ENCODE measurements at places on chromosomes 2 and 18.

- no peak for DNase-seq
Observed at GRCh38 chr2:128666596-128666995, 347.9 kb upstream of the HS6ST1 start.

DNA sequence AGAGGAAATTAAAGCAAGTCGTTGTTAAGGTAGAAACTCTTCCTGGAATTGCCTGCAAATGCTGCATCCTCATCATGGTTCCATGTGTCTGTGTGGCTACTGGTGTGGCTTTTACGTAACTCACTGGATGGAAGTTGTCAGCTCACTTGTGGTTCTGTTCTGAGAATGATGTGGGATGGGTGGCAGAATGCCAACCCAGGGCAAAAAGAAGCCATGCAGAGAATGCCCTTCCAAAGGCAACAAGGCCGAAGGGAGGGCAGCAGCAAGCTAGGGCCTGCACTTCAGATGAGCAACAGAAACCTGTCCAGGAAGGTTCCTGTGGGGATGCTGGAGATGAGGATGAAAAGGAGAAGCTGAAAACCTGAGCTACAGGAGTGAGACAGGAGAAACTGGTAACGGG lies 10.4 kb upstream of the NAPG start:
- peak; percentile 8 for DNase-seq

- DNase-seq: no peak
Observed at GRCh38 chr2:183089192-183089851, 10.8 kb downstream of the DUSP19 start.

- DNase-seq: peak; percentile 78
Observed at GRCh38 chr2:165016772-165017411, 61.6 kb upstream of the SLC38A11 start.

DNA sequence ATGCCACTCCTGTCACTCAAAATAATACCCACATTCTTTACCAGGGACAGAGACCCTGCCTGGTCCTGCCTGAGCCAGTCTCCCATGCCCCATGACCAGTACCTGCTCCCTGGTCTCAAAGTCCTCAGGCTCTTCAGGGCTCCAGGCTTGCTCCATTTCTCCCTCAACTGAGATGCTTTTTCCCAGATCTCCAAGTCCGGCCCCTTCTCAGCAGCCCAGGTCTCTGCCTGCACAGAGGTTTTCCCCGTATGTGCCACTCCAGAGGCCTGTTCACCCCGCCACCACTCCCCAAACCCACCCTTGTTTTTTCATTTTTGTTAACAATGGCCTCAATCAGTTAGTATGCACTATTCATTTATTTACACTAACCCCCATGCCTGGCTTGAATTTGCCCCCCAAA lies 499.5 kb upstream of the MYT1L start:
- DNase-seq: no peak

GRCh38 chr2:893311-893710 lies 57.3 kb upstream of the SNTG2 start:
- DNase-seq: peak; percentile 25

DNA sequence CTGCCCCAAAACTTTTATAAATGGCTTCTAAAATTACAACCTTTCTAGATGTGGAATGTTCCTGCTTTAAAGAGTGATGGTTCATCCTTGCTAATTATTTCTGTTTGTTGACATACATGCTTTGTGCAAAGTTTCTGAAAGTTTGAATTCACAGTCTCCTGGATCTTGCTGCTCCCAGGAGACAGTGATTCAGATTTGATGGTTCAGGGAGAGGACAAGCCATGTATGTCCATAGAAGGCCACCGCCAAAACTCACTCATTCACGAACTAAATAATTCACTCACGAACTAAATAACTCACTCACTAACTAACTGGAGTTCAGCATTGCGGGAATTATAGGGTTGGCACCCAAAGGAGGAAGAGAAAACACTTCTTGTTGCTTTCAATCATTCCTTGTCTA lies 416.5 kb upstream of the ZEB2 start:
- peak; percentile 67 for DNase-seq

DNA sequence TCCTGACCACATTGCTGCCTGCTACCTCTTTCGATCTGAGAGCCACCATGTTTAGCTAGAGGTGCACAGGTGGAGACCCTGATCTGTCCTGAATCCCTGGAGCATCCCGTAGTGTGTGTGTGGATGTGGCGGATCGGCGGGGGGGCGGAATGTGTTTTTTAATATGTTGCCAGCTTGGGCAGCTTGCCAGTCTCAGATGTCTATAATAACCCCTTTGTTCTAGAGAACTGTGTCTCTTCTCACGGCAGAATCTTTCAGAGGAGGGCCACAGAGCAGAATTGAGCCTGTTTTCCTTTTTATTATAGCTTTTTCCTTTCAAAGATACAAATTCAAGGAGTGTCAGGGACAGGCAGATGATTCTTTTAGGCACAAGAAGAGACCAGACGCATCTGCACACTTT lies 934.1 kb upstream of the KLHL29 start:
- DNase-seq: no peak

DNA sequence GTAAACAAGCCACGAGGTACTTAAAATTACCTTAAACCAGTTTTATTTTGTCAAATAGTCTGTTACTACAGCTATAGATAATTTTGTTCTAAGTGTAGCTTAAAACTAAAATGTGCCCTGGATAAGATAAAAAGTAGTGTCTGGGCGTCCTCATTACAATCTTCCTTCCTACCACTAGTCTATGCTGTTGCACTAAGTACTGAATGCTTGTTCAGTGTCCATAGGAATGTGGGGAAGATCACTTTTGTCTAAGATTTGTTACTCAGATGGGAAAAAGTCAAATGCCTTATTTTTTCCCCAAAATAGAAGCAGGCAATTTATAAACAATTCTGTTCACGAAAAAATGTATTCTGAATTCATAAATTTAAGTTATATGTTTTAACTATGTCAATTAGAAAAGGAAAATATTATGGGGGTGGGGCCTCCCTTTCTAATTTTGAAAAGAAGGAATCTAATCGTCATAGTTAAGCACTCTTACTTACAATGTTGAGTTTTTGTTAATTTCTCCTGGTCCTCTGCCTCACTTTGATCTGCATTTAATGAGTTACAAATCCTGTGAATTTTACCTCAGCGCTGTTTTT lies 140.4 kb upstream of the VRK2 start:
- peak; percentile 68 for DNase-seq

- DNase-seq: peak; percentile 30
Observed at GRCh38 chr2:179344970-179345369, 80.3 kb upstream of the SESTD1 start.

DNA sequence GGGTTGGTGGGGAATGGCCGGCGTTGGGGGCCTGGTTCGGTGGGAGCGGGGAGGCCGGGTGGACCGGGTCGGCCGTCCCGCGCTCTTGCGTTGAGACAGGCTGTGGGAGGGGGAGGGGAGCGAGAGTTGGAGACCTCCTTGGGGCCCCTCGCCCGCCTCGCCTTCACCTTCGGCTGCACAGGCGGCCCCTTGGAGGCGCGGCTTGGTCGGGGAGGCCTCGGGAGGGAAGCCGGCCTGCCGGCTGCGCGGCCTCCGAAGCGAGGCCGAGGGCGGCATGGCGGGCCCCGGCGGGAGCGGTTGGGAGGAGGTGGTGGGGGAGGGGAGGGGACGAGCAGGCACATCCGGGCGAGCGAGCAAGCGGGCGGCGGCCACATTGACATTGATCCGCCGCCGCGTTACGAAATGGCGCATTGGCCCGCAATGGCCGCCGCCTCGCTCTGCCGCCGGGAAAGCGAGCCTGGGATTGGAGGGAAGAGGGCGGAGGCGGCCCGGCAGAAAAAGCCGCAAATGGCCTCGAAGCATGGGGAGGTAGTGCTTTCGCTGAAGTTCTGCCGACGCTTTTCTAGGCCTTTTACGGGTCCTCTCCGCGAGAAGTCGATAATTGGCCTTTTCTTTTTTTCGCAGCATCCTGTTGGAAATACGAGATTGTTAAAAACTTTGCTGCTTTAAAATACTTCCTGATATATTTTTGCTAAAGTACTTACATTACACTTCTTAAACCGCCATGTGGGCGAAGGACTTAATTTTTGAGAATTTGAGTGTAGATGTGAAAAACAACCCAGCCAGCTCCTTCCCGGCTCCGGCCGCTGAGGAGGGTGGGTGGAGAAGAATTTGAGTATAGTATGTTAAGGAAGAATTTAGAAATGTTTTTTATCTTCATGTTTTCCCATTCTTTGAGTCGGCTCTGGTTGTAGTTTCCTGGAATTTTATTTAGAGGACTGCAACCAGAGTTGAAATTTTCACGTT lies 580 bp downstream of the HNRNPA3 start:
- DNase-seq: peak; percentile 93

DNA sequence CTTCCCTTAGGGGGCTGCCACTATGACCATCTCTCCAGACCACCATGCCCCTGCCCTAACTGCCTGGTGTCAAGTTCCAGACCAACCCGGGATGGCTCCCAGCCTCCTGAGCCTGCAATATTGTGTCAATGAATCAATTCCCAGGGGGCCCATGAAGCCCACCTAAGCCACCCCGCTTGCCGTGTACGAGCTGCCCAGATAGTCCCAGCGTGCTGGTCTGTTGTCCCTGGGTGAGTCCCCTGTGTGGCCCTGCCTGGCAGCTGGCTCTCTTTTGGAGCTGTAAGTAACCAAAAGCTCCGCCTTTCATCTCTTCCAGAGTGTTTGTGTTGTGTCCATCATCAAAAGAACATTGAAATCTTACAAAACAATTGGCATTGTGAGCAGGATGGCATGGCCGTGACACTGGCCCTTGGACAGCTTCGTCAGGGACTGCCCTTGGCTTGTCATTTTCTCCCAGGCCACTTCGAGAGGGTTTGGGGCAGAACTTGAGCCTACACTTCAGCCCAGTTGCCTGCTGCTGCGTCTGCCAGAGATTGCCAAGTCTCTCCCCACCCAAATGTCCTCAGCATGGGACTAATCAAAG lies 11.3 kb upstream of the MAL start:
- DNase-seq: no peak

DNA sequence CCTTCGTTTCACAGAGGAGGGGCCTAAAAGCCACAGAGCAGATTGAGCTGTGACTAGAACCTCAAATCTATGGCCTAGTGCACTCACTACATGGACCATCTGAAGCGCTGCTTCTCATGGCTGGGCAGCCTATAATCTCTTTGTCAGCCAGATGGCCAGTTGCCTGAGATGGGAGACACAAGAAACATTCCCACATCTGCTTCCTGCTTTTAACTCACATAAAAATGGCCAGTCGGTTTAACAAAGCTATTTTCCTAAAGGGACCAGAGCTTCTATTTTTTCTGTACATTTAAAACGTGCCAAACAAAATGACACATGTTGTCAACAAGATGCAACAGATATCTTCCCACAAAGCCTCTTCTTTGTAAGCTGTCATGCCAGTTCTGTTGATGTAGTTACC lies 173.8 kb downstream of the GFPT1 start:
- DNase-seq: peak; percentile 48

GRCh38 chr2:98484652-98485452 lies 40.2 kb downstream of the INPP4A start:
- DNase-seq: no peak

DNA sequence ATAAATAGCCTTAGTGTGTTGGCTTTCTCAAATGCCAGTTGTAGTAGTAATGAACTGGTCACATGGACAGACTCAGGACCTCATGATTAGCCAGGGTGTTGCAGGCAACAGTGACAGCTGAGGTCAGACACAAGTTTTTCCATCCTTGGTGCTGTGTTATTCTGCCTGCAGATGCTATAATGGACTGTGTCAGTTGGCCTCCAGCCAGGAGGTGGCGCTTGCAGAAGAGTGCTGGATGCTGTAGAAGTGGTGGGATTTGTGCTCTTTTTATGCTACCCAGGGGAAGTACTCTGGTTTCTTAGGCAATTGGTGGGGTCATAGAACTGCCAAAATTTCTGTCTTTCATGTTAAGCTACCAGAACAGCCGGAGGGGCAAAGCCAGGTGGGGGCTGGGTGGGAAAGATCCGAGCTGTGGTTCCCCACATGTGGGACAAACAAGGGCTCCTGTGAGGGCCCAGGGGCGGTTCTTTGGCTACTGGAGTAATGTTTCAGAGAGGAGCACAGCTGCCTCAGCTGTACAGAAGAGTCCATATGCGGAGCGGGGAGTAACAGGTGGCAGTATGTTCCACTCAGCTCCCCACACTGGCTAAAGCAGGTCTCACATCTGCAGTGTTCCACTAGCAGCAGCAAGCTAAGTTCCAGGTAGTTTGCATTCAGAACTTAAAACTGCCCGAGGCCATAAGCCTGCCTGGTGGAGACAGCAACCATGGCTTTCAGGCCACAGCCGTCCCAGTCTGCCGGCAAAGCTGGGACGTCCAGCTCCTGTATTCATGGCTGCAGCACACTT lies 104.4 kb downstream of the GULP1 start:
- no peak for DNase-seq

DNA sequence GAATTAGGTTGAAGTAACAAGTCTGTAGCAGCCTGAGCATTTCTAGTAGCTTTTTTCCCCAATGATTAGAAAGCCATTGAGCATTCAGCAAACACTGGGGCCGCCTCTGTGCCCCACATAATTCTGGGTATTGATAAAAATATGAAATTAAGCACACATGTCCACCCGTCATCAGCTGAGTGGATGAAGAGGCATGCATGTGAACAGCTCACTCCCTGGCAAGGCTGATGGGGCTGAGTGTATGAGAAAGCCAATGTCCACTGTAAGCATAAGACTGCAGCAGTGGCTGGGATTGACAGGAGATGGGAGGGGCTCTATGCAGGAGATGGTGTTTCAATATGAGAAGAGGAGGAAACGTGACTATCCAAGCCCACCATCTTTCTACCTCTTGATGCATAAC lies 124.4 kb upstream of the KLHL29 start:
- DNase-seq: no peak

DNA sequence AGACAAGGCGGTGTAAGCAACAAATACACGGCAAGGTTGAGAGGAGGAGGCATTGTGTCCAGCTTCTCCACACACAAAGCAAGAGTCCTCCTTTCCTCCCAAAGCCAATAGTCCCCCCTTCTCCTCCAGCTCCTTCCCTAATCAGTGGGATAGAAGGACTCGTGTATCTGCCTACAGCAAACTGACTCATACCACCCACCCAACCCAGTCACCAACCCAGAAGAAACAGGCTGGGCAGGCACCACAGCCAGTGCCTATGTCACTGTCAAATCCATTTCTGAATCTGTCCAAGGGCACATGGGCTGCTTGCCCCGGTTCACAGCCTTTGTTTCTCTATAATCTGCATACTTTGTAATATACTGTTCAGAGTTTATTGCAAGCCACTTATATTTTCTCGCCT lies 19.2 kb upstream of the NMS start:
- DNase-seq: no peak

DNA sequence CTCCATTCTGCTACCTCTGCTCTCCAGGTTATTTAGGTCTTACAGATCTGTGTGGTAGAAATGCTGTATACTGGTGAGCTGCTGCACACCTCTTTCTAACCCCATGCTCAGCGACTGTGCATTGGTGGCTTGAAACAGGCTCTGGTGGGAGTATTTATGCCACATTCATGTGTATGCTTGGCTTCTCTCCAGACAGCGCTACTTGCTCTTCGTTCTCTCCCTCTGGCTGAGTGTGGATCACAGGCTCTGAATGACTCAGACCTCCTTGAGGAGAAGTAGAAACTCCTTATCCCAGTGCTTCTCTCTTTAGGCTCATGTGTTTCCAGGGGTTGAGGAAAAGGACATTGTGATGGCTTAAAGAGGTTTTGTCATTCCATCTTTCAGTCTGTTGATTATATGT lies 54.9 kb downstream of the FHOD3 start:
- DNase-seq: peak; percentile 94

Measured in EH (cell line).